ENCODE measurements at places on chromosomes 11 and 22.

DNA sequence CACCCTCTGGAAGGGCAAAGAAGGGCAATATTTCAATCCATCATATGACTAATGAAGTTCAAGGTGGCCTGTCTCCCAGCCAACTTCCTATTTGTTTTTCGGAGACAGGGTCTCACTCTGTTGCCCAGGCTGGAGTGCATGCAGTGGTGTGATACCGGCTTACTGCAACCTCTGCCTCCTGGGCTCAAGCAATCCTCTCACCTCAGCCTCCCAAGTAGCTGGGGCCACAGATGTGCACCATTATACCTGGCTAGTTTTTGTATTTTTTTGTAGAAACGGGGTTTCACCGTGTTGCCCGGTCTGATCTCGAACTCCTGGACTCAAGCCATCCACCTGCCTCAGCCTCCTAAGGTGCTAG lies 13.4 kb downstream of the ABTB2 start:
- no peak for DNase-seq

DNA sequence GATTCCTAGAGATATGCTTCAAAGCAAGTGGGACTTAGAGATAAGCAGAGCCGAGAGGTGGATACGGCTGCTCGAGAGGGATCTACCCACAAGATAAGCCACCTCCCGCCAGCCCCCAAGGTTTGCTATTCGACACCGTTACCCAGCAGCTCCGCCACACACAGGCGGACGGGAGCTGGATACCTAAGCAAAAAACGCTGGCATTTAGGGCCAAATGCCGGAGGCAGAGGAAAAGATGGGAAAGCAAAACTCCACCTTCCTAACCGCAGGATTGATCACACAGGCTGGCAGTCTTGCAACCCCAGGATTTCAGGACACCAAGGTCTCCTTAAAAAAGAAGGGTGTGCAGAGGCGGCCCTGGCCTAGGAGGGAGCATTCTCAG lies 709 bp downstream of the FTH1 start:
- no peak for DNase-seq

- no peak for DNase-seq
Measured at GRCh38 chr11:3831378-3832239, 9.2 kb downstream of the RHOG start.

DNA sequence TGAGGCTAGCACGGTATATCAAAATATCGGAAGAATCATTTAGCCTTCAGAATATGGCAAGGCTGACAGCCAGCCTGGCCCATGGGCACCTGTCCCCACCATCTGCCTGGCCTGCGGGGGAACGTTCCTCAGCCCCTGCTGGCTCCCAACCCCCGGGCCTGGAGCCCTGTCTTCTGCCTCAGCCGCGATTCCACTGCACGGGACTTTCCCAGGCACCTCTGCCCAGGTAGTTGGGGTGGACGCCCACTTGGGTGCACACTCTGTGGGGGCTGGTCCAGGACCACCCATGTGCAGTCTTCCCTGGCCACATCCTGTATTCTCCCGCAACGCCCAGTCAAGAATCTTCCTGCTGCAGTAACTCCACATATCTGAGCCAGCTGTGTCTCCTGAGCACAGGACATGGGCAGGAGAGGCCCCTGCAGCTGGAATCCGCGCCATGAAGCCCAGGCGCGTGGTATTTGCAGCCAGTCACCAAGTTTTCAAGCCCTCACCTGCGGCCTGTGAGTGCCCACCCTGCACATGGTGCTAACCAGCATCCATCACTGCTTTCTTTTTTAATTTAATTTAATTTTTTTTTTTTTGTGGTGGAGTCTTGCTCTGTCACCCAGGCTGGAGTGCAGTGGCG lies 77.9 kb downstream of the KCNQ1 start:
- DNase-seq = peak; percentile 40

DNA sequence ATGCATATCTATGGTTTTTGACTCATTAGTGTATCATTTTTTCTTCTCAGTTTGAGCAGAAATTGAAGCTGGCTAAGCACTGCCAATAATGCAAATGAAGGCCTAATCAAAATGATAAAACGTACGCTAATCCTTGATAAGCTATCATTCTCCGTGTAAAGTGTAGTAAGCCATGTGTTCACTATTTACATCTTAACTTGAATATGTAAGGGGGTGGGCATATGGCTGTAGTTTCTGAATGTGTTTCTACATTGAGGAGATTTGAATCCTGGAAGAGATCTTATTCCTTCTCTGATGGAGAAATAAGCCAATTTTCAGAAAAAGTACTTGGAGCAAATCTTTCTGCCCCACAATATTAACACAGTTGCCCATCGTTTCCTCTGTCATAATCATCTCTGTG lies 351.8 kb upstream of the ANO3 start:
- no peak for DNase-seq

All from psoas muscle (tissue), 8 donors.